ENCODE measurements at places on chromosomes 16 and 17.

DNA sequence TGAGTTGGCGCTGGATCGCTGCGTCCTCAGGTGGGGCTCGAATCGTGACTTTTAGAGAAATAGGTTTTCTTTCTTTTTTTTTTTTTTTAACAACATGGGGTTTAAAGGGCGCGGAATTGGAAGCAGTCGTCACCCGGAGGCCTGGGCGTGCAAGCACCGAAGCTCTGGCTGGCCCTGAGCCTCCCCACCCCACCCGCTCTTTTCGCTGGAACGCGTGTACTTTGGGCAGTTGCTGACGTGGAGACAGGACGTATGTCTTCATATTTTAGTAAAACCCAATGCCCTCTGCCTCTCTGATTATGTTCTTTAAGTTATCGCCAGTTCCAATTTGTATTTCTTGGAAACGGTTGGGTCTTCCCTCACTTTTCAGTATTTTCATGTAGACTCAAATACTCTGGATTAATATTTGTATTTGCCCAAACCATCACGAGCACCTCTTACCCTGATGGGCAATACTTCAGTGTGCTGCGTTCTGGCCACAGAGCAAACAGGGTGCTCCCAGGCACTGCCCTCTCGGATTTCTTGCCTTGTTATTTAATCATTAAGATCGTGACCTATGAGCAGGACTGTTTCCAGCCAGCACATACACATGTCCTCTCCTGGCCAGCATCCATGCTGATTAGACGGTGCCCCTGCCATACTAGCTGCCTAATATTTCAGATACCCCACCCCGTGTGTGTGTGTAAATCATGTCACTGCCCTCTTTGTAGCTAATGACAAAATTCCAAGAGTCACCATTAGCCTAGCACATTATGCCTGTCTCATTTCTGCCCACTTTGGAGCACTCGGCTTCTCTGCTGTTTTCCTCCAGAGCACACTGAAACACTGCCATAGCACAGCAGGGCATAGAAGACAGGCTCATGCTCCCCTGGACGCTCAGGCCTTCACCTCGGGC lies 805 bp upstream of the C16orf95 start:
- DNase-seq: no peak

GRCh38 chr16:81229811-81230210 lies 8.7 kb upstream of the BCO1 start:
- no peak for DNase-seq

DNA sequence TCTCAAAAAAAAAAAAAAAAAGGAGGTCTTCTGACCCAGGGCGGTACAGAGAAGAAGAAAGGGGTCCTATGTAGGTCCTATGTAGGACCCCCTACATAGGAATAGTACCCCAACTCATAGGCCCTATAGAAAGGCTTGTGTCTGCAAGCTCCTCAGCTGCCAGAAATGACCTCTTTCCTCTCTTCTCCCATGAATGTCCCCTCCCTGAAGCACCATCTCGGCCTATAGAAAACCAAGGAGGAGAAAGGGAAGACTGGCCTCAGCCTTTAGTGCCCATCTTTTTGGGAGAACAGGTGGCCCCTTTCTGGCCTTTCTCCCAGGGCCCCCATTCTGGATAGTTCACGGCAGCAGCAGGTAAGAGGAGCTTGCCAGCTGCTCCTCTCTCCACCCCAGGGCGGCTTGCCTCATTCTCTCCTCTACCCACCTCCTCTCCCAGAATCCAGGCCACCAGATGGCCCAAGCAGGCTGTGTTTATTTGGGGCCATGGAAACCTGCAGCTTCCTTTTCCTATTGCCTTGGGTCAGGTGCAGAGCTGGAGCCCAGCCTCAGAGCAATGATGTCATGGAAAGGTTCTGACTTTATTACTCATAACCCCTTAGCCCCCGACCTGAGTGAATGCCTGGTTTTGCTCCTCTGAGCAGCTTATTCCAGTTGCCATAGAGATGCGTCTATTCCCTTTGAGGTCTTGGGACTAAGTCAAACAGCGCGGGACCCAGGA lies 1.6 kb upstream of the MRPL58 start:
- DNase-seq: no peak

DNA sequence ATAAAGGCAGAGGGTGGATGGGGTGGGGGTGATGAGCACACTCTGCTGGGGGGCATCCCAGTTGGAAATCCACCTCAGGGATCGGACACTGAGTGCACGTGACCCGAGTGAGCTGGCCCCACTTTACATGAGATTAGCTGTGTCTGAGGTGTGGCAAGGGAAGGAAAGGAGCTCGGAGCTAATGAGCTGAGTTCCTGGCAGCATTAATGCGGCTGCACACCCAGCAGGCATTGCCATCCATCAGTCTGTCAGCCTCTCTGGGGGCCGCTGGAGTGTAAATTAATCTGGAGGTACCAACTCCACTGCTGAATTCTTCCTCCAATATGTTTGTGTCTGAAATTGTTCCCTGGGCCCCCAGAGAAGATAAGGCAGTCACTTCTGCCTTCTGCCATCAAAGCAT lies 65.5 kb downstream of the HS3ST2 start:
- DNase-seq: no peak

DNA sequence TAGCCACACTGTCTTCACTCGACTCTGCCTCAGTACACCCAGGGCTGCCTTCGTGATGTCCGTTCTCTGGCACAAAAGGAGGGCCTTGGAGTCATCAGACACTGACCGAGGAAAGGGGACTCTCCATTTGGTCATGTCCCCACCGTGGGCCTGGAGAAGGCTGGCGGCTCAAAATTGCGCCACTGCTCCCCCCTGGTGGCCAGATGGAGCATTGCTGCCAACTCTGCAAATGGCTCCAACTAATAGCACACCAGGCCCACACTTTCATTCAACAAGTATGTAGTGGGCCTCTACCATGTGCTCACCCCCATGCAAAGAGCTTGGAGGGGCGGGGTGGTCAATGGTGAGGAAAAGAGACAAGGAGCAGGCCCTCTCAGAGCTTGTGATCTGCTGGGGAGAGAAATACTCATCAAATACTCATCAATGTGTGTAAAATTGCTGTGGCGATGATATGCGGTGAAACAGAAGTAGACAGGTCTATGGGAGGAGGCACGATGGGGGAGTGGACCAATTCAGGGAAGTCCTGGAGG lies 5.2 kb upstream of the GRIN2C start:
- DNase-seq: no peak

GRCh38 chr17:80113033-80113484 lies 11.7 kb downstream of the GAA start:
- DNase-seq: no peak

DNA sequence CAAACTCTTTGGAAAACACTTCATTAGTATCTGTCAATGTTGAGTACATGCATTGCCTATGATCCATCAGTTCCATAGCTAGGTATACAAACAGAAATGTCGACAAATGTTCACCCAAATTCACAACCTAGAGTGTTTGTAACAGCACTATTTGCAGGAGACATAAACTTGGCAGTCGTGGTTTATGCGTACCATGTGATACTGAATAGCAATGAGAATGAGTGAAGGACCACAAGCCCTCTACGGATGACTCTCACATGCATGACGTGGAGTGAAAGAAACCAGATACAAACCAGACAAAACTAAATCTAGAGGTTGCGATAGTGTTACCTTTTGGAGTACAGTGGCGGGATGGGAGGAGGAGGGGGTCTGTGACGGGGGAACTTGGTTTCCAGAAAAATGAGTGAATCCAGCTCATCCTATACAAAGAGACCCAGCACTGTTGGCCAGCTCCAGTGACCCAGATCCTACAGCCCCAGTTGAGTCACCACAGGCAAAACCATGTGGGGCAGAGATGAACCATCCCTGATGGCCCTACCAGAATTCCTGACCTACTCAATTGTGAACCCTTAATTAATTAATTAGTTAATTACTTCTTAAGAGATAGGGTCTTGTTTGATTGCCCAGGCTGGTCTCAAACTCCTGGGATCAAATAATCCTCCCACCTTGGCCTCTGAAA lies 15.9 kb upstream of the ULK2 start:
- no peak for DNase-seq

- no peak for DNase-seq
Observed at GRCh38 chr16:49407873-49408550, 34.4 kb downstream of the C16orf78 start.

DNA sequence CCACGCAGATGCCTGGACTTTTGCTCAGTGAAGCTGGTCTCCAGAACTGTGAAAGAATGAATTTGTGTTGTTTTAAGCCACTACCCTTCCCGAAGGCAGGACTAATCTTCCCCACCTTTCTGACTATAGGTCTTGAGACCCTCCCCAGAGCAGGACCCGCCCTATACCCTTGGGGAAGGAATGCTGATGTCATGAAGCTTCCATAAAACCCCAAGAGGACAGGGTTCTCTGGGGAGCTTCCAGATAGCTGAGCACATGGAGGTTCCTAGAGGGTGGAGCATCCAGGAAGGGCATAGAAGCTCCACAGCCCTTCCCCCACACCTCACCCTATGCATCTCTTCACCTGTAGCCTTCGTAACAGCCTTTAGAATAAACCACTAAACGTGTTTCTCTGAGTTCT lies 287.8 kb downstream of the SOX9 start:
- DNase-seq: no peak

DNA sequence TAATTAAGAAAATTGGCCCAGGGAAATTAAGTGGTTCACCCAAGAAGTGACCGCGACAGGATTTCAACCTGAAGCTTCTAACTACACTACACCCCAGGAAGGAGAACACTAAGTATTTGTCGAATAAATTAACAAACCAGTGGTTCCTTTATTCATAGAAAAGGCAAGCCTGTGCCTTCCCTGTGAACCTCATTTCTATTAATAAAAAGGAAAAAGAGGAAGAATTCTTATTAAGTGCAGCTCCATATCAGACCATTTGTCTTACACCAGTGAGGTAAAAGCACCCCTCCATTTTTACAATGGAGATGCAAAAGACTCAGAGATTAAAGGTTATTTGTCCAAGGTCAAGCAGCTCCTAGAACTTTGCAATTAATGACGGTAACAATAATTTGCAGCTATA lies 1.7 kb downstream of the COPS3 start:
- no peak for DNase-seq

DNA sequence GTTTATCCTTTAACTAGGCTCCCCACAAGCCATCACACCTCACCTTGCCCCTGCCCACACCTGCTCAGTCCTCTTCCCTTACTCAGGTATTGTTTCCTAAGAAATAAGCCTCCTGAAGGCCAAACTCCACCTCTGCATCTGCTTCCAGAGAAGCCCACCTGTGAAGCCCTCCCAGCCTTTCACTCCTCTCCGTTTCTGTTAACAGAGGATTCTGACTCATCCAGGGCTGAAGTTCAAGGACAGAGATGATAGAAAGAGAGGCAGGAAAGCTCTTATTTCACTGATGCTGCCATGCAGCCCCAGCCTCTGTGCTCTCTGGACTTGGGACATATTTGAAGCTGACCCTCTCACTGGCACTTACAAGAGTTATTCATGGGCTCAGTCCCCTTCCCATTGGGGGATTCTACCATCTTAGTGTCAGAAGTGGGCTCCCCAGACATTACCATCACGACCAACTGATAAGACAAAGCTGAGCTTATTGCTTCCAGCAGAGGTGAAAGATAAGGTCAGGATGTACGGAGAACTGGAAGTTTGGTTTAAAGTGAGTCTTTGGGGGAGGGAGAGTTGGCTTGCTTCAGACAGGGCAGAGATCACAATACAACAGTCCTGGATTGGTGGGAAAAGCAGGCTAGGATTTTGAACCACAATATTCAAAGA lies 35.3 kb upstream of the XYLT2 start:
- no peak for DNase-seq

GRCh38 chr17:81383504-81384421 lies 11.5 kb upstream of the BAHCC1 start:
- DNase-seq: no peak

DNA sequence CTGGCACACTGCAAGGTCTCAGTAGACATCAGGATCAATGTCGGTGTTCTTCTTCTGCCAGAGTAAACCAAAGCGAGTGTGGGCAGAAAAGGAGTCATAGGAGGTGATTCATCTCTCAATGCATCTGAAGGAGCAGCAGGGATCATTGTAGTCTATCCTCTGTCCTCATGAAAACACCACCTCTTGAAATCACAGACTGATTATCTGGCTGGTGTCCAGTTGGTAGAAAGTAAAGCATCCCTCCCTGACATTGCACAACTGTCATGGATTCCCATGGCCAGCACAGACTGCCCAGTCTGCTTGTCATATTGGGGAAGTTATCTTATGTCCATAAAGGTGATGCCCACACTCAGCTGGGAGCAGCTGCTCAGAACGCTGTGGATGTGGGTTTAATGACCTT lies 74.1 kb downstream of the ABCC12 start:
- no peak for DNase-seq

- DNase-seq: no peak
Observed at GRCh38 chr16:48022496-48022895, 133.3 kb downstream of the ABCC12 start.

GRCh38 chr17:19762515-19762961 lies 14.4 kb upstream of the ALDH3A1 start:
- no peak for DNase-seq

DNA sequence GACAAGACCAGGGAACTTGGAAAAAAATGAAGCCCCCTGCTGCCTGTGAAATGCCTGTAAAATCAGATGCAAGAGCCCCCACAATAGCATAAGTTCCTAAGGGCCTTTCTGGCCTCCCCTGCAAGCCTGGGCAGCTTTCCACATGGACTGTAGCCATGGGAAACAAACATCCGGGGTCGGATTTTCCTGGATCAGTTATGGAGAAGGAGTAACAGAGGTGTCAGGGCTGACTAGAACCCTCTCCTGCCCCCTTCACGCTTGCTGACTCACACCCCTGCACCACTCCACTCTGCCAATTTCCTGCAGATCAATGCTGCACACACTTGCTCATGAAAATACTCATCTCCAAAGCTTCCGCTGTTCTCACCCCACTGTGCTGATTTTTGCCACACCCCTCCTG lies 258.6 kb downstream of the CBLN1 start:
- DNase-seq: no peak

DNA sequence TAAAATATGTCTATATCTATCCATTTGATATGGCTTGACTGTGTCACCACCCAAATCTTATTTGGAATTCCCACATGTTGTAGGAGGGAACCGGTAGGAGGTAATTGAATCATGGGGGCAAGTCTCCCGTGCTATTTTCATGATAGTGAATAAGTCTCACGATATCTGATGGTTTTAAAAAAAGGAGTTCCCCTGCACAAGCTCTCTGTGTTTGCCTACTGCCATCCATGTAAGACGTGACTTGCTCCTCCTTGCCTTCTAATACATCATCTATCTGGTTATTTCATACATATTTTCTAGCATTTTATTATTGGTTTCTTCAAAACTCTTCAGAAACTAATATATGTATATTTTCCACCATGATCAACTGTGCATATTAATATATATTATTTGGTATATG lies 57.3 kb upstream of the AMZ2 start:
- DNase-seq: no peak

- no peak for DNase-seq
Observed at GRCh38 chr17:66900126-66901010, 64.1 kb upstream of the CACNG4 start.

Measured in esophagus squamous epithelium (tissue), 5 donors.